ENCODE measurements at places on chromosomes 12 and 14. TPM values are rescaled to one million over a fixed set of nuclear protein-coding genes. Genes with fewer than 3 reads are reported as not detected.

Gene TMEM253
- not detected for total RNA-seq

Gene P2RX2
- not detected for total RNA-seq

Gene BEST3
- not detected for total RNA-seq

Gene IL22
- total RNA-seq, result not detected

Gene LRP1-AS
- total RNA-seq, result not detected

Gene KICS2
- total RNA-seq, result 16.6 TPM

Gene GZMB
- 1,779 TPM for total RNA-seq
